ENCODE measurements at places on chromosomes 1 and 21.

- DNase-seq: no peak
- no peaks in the 10 kb centered on the region for H3K27me3 ChIP-seq
- no peaks in the 10 kb centered on the region for H3K4me1 ChIP-seq
- H3K27ac ChIP-seq: no peak overlapping the region
These were observed 285.4 kb upstream of the USP25 start for GRCh38 chr21:15444118-15444960.

DNA sequence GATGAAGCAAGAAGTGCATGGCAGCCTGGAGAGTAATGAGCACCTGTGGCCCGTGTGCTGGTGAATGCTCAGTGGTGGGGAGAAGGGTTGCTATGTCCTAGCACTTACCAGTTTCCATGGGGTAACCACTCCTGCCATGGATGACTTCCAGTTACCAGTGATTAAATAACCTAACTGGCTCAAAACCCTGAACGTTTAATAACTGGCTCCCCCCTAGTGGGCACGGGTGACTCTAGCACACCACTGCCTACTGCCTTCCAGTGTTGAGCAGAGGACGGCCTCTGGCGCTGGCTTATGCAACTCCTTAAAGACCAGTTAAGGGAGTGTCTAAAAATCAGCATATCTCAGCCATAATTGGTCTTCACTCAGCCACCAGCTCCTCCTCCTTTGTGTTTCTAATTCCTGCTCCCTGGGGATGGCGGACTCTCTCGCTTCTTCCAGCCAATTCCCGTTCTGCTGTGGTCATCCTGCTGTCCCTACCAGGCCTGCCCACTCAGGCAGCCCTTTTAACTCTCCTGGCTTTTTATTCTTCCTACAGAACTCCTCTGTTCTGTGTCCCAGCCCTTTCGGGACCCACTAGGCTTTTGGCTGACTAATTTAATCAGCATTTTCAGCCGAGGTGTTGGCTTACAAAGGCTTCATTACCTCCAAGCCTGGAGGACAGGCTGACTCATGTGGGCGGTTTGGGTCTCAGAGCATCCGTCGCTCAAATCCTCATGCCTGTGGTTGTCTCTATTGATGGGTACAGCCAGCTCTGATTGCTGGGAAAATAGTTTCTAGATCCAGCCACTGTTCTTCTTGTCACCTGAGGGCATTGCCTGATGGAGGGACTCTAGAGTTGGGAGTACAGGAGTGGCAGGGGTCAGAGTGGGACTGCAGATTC lies 332.4 kb downstream of the CAMTA1 start:
- H3K27me3 ChIP-seq: no peaks in the 10 kb centered on the region
- no peak for DNase-seq
- no peak overlapping the region for H3K4me3 ChIP-seq
- H3K4me1 ChIP-seq: peaks cover 32% of the 10 kb centered on the region

DNA sequence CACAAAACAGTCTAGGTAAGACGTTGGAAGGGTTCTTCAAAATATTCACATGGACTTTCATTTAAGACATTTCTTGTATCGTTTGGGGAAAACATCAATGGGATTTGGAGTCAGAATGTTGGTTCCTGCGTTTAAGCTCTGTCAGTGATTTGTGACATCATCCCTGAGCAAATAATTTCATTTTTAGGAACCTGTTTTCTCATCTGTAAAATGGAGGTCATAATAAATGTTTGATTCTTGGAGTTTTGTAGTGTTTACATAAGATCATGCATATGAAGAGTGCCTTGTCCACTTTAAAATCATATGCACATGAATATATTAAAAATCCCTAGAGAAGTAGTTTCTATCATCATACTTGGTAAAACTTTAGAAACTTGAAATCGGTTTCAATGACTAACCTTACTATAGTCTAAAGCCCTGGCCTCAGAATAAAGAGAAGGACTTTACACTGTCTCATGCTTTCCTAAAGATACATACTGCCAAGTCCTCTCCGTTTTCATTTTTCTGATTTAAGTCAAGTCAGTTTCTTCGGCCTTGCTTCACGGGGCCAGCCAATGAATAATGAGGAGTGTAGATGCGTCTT lies 178.4 kb downstream of the ADSS2 start:
- peaks cover 10% of the 10 kb centered on the region for H3K4me1 ChIP-seq
- DNase-seq: no peak
- no peaks in the 10 kb centered on the region for H3K27me3 ChIP-seq
- H3K36me3 ChIP-seq: no peaks in the 10 kb centered on the region

- H3K4me1 ChIP-seq: peaks cover 84% of the 10 kb centered on the region
- H3K27ac ChIP-seq: peak overlapping the region; percentile 49
- DNase-seq: no peak
- peaks cover 77% of the 10 kb centered on the region for H3K36me3 ChIP-seq
- H3K4me3 ChIP-seq: no peak overlapping the region
These were observed 10.0 kb downstream of the LRP8 start for GRCh38 chr1:53317646-53318539.

DNA sequence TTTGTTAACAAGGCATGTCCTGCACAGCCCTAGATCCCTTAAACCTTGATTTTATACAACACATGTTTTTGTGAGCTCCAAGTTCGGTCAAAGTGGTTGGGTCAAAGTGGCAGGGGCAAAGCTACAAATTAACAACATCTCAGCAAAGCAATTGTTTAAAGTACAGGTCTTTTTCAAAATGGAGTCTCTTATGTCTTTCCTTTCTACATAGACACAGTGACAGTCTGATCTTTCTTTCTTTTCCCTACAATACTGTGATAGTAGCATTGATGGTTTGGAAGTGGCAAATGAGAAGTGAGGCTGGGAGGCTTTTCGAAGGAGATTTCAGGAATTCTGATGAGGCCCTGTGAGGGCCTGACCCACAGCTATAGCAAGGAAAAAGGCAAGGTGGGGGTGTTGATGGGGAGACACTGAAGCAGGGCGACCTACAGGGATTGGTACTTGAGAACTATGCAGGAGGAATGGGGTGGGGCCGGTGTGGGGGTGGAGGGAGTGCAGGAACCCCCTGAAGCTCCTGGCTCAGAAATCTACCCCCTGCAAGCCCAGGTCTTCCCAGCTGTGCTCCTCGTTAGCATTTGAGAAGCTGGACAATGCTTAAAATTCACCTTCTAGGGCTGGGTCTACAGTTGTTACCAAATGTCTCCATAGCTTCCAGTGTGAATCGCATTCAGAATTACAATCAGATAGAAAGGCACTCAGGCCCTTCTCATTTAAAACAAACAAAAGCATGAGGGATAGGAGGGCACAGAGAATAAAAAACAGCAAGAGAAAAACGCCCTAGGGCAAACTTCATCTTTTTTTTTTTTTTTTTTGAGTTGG lies 102.6 kb upstream of the PPM1J start:
- H3K27me3 ChIP-seq: no peaks in the 10 kb centered on the region
- no peak overlapping the region for H3K4me3 ChIP-seq
- no peaks in the 10 kb centered on the region for H3K4me1 ChIP-seq
- no peak for DNase-seq
- no peak overlapping the region for H3K27ac ChIP-seq
- no peaks in the 10 kb centered on the region for H3K36me3 ChIP-seq

GRCh38 chr1:1295154-1295923 lies 12.4 kb downstream of the ACAP3 start:
- no peaks in the 10 kb centered on the region for H3K27me3 ChIP-seq
- no peak for DNase-seq
- H3K4me3 ChIP-seq: no peak overlapping the region
- H3K36me3 ChIP-seq: peaks cover 96% of the 10 kb centered on the region
- peaks cover 50% of the 10 kb centered on the region for H3K4me1 ChIP-seq

Data from spinal cord (tissue), 10 donors.